ENCODE measurements at places on chromosomes 3 and 15. TPM values are rescaled to one million over a fixed set of nuclear protein-coding genes. Genes with fewer than 3 reads are reported as not detected.
A peak's percentile ranks its signal among the peaks of the same experiment; 100 is the strongest.

Gene GOLGA6L10
- total RNA-seq: 3.5 TPM

DNA sequence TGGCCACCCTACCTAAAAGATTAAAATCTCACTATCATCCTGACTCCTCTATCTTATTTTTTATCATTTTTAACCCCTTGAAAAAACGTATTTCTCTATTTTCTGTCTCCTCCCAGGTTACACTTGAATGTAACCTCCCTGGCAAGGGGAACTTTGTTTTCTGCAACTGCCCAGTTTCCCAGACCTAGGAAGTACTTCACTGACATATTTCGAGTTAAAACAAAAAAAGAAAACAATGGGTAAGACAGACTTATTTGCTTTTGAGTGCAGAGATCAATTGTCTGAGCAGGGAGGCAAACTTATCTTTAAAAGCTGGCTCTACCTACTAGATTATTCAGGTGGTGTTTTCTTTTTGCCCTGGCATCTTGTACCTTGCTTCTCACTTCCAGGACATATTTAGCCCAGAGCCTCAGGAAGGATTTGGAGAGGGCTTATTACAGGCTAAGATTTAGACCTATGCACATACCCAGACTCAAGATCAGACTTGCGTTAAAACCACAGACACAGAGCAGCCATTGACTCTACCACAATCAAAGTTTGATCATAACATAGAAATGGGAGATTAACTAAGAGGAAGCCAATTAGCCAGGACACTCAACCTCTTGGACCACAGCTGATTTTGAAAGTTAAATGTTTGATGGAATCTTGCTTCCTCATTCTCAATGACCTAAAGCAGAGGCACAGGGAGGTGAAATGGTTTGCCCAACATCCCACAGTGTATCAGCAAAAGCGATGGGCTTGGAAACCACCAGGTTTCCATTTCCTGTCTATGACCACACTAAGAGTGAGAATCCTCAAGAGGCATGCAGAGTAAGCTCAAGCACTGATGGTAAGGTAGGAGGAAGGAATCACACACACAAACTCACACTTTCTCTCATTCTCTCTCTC lies 169.5 kb upstream of the THBS1 start:
- no peak for DNase-seq

DNA sequence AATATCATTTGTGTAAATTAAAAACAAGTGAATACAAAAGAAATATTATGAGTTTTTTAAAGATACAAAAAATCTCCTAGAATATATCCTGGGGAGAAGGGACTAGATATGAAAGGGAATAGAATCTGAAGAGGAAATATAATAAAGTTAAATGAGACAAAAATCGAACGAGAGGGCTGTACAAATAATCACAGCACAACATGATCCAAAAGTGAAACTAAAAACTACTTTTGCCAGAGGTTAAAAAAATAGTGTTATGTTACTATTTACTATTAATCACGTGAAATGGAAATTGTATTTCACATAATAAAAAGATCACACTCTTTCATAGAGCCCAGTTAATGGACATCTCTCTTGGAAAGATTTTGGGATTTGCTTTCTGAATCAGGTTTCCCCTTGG lies 28.6 kb downstream of the CGGBP1 start:
- DNase-seq: no peak

Gene RPP25
- 40.1 TPM for total RNA-seq

Gene CYP11A1
- 0.57 TPM for total RNA-seq

- DNase-seq: no peak
Measured at GRCh38 chr3:169894110-169894509, 17.3 kb upstream of the SAMD7 start.

DNA sequence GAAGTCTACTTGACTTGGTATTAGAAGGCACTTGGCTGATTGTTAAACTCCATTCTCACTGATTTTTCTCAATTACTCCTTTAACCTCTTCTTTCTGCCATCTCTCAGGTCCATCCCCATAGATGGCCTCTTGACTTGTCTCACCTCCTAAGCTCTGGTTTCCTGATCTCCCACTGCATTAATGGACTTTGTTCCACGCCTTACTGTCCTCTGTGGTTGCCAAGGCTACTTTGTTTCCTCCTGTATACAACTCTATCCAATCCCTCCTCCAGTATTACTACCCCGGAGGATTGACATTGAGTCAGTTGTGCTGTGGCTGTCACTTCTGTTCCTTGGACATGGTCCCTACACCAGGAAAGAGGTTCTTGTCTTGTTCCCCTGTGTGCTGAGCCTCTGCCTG lies 10.6 kb upstream of the GLCE start:
- no peak for DNase-seq

- no peak for DNase-seq
Measured at GRCh38 chr3:183895774-183896173, 11.1 kb upstream of the PARL start.

DNA sequence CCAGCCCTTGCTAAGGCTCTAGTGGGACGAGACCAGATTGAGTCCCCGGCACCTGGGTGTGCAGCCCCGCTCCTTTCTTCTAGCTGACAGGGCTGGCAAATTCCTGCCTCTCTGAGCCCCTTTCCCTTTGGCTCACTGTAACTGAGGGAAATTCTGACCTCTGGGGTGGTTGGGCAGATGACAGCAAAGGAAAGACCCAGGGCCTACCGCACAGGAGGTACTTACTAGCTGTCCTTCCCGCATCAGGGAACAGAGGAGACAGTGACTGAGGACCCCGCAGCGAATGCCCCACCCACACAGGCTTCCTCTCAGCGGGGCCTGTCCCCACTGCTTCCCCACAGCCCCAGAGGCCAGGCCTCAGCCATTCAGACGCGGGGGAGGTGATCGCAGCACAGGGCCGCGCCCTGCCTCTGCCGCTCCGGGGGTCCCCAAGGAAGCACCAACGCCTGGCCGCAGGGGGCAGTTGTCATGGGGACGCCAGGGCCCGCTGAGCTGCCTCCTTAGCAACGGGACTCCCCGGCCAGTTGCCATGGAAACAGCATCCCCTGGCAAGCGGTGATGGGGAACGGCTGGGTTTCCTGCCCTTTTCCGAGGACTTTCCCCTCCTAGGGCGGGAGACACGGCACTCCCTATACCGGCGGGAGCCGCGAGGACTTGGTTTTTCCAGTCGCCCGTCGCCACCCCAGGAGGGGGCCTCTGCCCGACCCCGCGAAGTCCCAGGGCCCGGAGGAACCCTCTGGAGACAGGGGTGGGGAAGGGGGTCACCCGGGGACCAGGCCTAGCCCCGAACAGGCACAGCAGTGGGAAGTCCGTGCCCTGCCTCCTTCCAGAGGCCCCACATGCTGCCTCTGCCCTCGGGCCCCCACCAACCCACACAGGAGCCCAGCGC lies 50.1 kb downstream of the HCN4 start:
- no peak for DNase-seq

Gene ALS2CL
- 2.7 TPM for total RNA-seq

DNA sequence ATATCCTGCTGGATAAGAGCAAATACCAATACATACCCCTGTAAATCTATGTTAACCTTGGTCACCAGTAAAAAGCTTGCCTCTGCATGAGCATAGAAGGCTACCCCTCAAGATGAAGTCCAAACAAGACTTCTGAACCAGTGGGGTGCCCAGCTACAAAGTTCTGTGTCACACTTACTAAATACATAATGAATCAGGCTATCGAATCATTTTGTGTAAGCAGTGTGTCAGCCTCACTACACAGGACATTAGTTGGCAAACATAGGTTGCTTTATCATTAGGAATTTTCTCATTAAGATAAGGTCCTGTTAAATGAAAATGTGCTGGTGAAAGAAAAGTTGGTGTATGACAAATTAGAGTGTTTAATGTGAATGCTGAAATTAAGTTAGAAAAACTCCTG lies 452.0 kb downstream of the MFSD1 start:
- DNase-seq: no peak

Gene LIPH
- total RNA-seq: 19.9 TPM

- no peak for DNase-seq
Measured at GRCh38 chr15:91870876-91871537, 17.5 kb downstream of the SLCO3A1 start.

DNA sequence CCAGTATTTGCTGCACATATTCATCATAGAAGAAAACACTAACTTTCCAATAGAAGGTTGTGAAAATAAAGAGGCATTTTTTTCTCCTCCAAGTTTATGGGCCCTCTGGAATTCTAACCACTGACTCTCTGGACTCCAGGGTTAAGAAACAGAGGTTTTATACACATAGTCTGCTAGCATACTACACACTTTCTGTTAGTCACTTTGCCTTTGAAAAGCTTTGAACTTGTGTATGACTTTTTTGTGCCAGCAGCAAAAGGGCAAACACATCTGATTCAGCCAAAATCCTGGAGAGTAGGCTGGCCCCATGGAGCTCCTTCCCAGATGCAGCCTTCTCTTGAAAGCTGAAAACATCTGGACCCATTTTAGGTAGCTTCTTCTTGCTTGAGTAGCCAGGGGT lies 6.2 kb downstream of the ZIC4 start:
- DNase-seq: no peak

Gene LTK
- total RNA-seq: not detected

GRCh38 chr3:117903226-117903625 lies 1131.4 kb downstream of the IGSF11 start:
- DNase-seq: no peak

- DNase-seq: no peak
Measured at GRCh38 chr15:82805994-82806406, at the start of gene FSD2. Gene FSD2, minus strand, starts transcription at chr15:82806069. Its CDS starts 18,679 bp downstream, at chr15:82787390.

DNA sequence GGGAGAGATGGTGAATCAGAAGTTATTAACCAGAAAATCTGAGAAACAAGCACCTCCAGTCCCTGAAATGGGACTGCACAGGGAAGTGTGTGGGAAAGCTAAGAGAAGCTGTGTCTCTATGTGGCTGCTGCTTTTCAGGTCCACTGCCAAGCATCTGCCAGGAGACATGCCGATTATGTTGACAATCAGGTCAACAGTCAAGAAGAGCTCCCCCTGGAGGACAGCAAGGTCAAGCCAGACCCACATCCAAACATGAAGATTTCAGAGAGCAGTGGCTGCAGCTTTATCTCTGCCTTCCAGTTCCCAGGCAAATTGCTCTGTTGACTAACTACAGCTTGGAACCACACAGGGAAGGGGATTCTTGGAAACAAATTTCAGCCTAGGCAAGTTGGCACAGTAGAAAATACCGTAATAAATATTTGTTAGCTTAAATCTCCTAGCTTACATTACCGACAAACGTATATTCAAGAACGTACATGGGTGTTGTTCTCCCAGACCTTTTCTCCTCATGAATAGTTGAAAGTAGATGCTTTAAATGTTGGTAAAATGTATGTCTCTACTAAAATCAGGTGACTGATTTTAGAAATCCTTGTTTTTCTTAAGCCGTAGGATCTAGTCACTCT lies 394.5 kb upstream of the RARB start:
- peak; percentile 20 for DNase-seq
